ENCODE measurements at places on chromosomes 1 and 21. TPM values are rescaled to one million over a fixed set of nuclear protein-coding genes. Genes with fewer than 3 reads are reported as not detected.

DNA sequence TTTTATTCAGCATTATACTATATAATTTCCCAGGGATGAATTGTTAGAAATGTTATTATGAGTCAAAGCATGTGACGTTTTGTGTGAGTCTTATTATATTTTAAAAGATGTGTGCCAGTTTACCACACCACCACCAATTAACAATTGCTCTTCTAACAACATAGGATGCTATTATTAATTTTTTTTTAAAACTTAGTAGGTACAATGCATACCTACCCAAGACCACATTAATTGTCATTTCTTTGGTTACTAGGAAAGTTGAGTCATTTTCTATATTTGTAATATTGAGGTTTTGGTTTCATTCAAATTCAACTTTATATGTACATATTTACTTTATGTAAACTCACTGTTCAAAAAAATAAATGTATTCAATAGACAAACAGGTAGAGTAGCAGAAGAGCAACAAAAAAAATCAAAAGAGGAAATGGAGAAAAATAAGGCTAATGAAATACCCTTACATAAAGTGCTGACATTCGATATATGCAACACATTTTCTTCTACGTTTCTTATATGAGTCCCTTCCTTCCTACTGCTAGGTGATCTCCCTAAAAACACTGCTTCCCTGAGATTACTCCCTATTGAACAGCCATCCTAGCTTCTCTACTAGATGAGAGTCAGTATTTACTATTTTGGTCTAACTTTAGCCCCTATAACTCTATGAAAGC, 9.6 kb downstream of the GCLM start:
- no peaks in the 10 kb centered on the region for H3K4me1 ChIP-seq
- no peak overlapping the region for H3K4me3 ChIP-seq
- no peak overlapping the region for H3K27ac ChIP-seq
- no peaks in the 10 kb centered on the region for H3K27me3 ChIP-seq
- H3K36me3 ChIP-seq, result no peaks in the 10 kb centered on the region
- DNase-seq, result no peak

The S100A14 gene
- 11.7 TPM for total RNA-seq

- no peaks in the 10 kb centered on the region for H3K36me3 ChIP-seq
- H3K27me3 ChIP-seq, result no peaks in the 10 kb centered on the region
- H3K4me1 ChIP-seq, result peaks cover 2% of the 10 kb centered on the region
- H3K27ac ChIP-seq, result no peak overlapping the region
- DNase-seq, result no peak
- H3K4me3 ChIP-seq, result no peak overlapping the region
These were observed 6.4 kb downstream of the SZT2 start for GRCh38 chr1:43396059-43396458.

DNA sequence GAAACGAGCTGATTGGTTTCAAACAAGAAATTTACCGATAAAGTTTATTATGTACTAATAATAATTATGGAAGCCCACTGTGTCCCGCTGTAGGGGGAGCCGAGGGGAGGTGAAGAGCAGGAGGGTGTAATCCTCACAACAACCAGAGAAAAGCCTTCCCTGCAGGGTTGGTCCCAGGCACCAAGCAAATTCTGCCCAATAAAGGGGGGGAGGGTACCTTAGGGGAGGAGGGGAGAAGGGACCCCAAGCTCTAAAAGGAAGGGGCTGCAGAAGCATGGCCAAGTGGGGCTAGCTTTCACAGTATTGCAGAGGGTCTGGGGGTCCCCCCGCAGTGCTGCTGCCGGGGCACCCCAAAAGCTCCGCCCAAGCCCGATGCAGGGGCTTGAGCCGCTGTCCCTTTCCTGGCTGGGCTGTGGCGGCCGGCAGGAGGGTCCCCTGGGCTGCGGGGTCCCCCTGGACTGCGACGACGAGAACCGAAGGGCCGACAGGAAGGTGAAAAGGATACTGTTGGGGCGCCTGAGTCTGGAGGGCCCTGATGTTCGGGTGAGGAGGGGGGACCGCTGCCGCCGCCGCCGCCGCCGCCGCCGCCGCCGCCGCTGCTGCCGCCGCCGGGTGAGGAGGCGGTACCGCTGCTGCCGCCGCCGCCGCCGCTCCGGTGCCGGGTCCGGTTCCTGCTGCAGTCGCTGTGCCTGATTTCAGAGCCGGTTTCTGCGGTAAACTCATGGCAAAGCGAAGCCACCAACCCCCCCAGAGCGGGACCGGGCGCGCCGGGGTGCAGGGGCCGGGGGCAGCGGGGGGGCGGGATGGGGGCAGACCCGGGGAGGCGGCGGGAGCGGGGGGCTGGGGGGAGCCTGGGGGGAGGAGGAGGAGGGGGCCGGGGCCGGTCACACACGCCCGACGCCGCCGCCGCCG, 771 bp downstream of the EIF4G3 start:
- H3K36me3 ChIP-seq, result no peaks in the 10 kb centered on the region
- H3K27me3 ChIP-seq, result no peaks in the 10 kb centered on the region

The IVNS1ABP gene
- total RNA-seq, result 27.5 TPM

DNA sequence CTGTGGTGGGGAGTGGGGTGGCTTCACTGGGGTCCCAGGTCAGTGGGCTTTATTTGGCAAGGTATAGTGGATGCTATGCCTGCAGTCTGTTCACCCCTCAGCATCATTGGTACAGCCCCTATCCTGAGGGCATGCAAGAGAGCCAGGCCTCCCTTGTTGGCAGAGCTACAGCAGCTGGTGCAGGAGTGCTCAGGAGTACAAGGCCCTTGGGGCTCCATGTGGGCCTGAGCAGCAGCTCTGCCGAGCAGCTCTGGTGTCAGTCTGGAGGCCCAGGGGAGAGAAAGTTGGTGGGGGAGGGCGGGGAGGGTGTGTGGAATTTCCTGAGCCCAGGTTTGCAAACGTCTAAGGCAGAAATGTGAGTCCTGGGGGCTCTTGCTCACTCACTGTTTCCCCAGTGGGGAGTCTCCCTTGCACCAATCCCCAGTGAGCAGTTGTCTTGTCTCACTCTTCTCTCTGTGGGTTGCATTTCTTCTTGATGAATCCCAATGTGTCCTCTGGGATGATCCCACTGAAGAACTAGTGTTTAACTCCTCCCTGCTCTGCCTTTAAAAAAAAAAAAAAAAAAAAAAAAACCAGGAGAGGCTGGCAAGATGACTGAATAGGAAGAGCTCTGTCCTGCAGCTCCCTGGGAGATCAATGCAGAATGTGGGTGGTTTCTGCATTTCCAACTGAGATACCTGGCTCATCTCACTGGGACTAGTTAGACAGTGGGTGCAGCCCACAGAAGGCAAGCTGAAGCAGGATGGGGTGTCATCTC, 39.5 kb upstream of the CYP4X1 start:
- H3K36me3 ChIP-seq, result no peaks in the 10 kb centered on the region
- no peaks in the 10 kb centered on the region for H3K27me3 ChIP-seq
- no peak overlapping the region for H3K27ac ChIP-seq
- no peaks in the 10 kb centered on the region for H3K4me1 ChIP-seq
- DNase-seq, result no peak

DNA sequence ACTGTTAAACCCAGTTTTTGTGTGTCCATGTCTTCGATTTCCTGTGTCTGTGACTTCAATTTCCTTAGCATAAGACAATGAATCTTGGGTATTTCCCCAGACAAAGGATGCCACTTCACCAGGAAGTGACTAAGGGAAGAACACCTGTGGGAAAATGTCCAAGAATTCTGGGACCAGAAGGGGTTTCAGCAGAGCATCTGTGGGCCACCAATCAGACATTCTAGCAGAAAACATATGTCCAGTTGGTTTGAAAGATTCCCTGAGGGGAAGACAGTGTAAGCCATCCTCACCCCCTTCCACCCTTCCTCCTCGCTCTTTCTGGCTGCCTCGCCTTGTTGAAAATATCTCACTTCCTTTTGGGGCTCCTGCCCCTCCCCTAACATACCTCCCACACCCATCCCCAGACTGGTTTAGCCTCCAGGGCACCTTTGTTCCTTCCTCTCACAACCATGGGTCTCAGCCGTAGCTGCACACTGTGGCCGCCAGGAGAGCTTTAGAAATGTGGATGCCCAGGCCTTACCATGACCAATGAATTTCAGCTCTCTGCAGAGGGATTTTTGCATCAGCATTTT, 25.5 kb upstream of the IFNAR1 start:
- no peak overlapping the region for H3K27ac ChIP-seq
- H3K27me3 ChIP-seq, result no peaks in the 10 kb centered on the region
- peaks cover 14% of the 10 kb centered on the region for H3K4me1 ChIP-seq
- H3K36me3 ChIP-seq, result no peaks in the 10 kb centered on the region
- no peak for DNase-seq
- H3K4me3 ChIP-seq, result no peak overlapping the region

GRCh38 chr1:95742591-95743089, 508.6 kb downstream of the RWDD3 start:
- no peaks in the 10 kb centered on the region for H3K4me1 ChIP-seq
- no peaks in the 10 kb centered on the region for H3K27me3 ChIP-seq
- H3K36me3 ChIP-seq, result no peaks in the 10 kb centered on the region
- no peak overlapping the region for H3K27ac ChIP-seq
- H3K4me3 ChIP-seq, result no peak overlapping the region

The AMY2A gene
- total RNA-seq, result 4,704 TPM

- H3K4me3 ChIP-seq, result no peak overlapping the region
- H3K27me3 ChIP-seq, result no peaks in the 10 kb centered on the region
- H3K36me3 ChIP-seq, result no peaks in the 10 kb centered on the region
- peaks cover 7% of the 10 kb centered on the region for H3K4me1 ChIP-seq
- H3K27ac ChIP-seq, result no peak overlapping the region
These were observed 19.9 kb downstream of the MYOM3 start for GRCh38 chr1:24091971-24092482.

DNA sequence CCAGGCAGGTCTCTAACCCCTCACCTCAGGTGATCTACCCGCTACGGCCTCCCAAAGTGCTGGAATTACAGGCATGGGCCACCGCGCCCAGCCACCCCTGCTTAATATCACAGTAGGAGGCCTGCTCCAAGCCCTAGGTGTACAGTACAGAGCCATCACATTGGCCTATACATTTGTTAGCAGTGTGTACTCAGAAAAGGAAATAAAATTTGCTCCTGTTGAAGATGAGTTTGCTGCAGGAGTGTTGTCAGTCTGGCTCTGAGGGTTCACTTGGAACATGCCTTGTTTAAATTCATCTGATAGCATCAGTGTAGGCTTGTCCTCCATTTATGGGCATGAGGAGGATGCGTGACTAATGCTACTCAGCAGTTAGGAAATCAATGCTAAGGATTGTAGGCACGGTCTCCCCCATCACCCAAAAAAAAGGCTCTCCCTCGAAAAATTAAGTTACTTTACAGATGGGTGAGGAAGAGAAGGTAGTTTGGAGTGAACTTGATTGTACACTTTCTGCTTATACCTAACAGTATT, 4.6 kb upstream of the ENAH start:
- DNase-seq, result no peak
- H3K36me3 ChIP-seq, result no peaks in the 10 kb centered on the region
- peaks cover 7% of the 10 kb centered on the region for H3K4me1 ChIP-seq
- no peak overlapping the region for H3K27ac ChIP-seq

DNA sequence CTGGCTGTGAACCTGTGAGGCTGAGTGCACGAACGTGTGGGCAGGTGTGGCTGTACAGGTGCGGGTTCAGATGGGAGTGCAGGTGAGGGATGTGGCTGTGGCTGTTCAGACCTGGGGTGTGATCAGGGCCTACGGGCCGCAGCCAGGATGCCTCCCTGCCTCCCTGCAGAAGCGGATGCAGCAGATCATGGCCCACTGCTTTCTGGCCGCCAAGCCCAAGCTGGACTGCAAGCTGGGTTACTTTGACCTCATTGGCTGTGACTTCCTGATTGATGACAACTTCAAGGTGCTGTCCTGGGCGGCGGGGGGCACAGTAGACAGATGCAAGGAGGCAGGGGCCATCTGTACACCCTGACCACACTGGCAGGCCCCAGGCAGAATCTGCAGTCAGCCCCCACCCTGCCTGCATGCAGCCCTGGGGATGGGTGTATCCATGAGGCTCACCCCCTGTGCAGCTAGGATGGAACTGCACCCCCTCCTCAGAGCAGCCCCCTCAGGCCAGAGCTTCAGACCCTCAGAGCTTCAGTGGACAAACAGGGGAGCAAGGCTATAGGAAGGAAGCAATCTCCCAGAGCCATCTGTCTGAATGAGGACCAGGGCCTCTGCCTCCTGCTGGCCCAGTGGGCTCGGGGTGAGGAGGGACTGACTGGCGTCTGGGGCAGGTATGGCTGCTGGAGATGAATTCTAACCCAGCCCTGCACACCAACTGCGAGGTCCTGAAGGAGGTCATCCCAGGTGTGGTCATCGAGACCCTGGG, 9.8 kb downstream of the TNFRSF18 start:
- no peak overlapping the region for H3K4me3 ChIP-seq
- no peaks in the 10 kb centered on the region for H3K4me1 ChIP-seq
- H3K36me3 ChIP-seq, result no peaks in the 10 kb centered on the region
- no peaks in the 10 kb centered on the region for H3K27me3 ChIP-seq

The MYOG gene
- total RNA-seq, result not detected

The PTGER3 gene
- 7.7 TPM for total RNA-seq

- no peaks in the 10 kb centered on the region for H3K27me3 ChIP-seq
- H3K36me3 ChIP-seq, result no peaks in the 10 kb centered on the region
- no peak for DNase-seq
- H3K4me1 ChIP-seq, result no peaks in the 10 kb centered on the region
- peak overlapping the region; percentile 7 for H3K4me3 ChIP-seq
These were observed 462 bp upstream of the RXRG start for GRCh38 chr1:165445388-165445787.

DNA sequence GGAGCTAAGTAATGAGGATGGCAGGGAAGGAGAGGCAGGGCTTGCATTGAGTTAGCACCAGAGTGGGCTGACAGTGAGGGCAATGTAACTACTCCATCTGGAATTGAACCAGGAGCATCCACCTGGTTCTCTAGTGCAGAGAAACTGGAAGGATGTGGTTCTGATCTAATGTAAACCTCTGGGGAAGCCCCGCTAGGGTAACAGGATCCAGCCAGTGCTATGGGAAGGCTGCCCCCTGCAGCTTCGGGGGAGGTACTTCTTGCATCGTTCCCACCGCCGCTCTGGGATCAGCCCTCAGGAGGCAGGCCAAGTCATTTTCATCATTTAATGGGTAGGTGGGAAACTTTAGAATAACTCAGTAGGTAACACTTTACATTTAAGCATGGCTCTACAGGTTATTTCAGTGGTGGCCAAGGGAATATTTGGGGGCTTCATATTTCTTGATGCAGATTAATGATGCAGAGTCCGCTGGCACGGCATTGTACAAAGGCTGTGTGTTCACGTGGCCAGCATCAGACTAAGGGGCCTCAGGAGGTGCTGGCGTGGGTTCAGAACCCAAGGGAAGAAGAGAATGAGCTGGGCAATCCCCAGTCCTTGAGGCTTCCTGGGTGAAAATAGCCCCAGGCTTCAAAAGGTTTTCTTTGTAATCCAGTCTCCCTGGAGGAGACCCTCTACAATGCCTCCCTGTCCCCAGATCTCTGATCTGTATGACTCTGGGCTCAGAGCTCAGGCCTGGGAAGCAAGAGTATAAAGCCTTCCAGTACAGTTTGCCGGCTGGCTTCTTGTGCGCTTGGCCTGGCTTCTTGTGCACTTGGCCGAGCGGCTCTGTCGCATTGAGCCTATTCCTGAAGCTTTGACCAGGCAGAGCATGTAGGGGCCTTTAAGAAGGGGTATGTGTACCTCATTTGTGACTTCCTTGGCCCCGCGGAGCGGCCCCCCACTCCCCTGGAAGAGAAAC, 26.4 kb upstream of the KAZN start:
- no peak for DNase-seq
- H3K27ac ChIP-seq, result no peak overlapping the region
- H3K4me1 ChIP-seq, result no peaks in the 10 kb centered on the region
- H3K36me3 ChIP-seq, result no peaks in the 10 kb centered on the region

The KCNJ15 gene
- total RNA-seq, result 16.9 TPM

The HEYL gene
- 34.6 TPM for total RNA-seq

The TLCD4 gene
- 12.3 TPM for total RNA-seq

- no peak for DNase-seq
- H3K27ac ChIP-seq, result no peak overlapping the region
- H3K4me1 ChIP-seq, result no peaks in the 10 kb centered on the region
- no peaks in the 10 kb centered on the region for H3K27me3 ChIP-seq
- H3K36me3 ChIP-seq, result peaks cover 1% of the 10 kb centered on the region
These were observed 84.6 kb downstream of the RAVER2 start for GRCh38 chr1:64829411-64830029.
